ENCODE measurements at places on chromosomes 2 and 18.

DNA sequence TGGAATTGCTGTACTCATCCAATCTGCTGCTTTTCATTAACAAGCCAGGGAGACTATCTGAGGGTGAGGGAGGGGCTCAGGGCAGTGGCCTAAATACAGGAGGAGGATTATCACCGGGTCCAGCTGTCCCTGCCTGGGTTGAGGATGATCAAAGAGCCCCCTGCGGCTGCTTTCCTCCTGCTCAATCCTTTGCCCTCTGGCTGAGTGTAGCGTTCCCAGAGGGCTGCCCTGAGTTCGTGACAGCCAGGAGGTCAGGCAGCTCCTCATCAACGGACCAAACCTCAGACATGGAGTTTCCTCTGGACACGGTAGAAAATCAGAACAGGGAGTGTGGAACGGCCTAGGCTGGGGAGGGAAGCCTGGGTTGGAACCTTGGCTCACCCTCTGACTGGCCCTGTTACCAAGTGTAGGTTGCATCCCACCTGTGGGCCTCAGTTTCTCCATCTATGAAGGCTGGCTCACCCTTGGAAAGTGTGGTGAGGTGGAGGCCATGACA is 23.5 kb downstream of the CIB4 start:
- H3K36me3 ChIP-seq: no peaks in the 10 kb centered on the region
- no peak overlapping the region for H3K27ac ChIP-seq
- DNase-seq: no peak
- H3K27me3 ChIP-seq: peaks cover 76% of the 10 kb centered on the region
- no peak overlapping the region for H3K4me3 ChIP-seq

DNA sequence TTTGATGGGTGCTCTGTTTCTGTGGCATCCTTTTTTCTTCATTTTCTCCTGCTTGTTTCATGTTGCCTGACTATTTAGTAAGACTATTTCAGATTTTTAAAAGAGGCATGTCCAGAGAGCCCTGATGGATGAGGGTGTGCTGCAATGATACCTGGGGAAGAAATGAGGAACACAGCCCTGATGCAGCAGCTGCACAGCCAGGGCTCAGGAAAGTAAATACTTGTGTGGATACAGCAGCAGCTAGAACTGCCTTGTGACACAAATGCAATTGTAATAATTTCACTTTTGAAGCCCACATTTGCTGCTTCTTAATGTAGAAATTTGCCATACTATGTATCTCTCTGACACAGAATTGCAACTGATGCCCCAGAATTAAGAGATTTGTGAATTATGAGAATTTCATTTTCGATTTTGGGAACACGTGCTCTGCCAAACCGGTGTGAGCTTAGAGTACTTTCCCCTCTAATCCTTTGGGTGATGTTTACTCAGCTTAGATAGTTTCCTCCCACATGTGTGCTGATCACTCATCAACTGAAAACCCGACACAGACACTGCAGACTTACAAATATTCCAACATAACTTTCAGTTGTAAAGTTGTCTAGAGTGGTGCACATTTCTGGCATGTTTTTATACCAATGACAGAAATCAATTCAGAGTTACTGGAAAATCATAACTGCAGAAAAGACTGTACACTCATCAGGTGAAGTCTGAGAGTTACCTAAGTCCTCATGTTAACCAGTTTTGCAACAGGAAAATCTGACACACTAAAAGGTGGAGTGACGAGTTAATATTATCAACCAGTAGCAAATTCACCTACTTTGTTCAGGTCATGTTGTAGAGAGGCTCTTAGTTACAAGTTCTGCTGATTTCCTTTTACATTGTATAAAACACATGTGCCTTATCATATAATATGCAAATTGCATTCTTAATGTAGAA is 383.4 kb downstream of the CBLN2 start:
- no peaks in the 10 kb centered on the region for H3K27me3 ChIP-seq
- no peaks in the 10 kb centered on the region for H3K36me3 ChIP-seq
- DNase-seq: no peak
- no peak overlapping the region for H3K27ac ChIP-seq

- no peaks in the 10 kb centered on the region for H3K27me3 ChIP-seq
- H3K36me3 ChIP-seq: no peaks in the 10 kb centered on the region
- 0 out of 2 replicates have a peak, but pooled peaks cover 3% of the 10 kb centered on the region for H3K4me1 ChIP-seq
- no peak overlapping the region for H3K4me3 ChIP-seq
Observed at GRCh38 chr2:11157731-11158130, 2.5 kb downstream of the SLC66A3 start.

DNA sequence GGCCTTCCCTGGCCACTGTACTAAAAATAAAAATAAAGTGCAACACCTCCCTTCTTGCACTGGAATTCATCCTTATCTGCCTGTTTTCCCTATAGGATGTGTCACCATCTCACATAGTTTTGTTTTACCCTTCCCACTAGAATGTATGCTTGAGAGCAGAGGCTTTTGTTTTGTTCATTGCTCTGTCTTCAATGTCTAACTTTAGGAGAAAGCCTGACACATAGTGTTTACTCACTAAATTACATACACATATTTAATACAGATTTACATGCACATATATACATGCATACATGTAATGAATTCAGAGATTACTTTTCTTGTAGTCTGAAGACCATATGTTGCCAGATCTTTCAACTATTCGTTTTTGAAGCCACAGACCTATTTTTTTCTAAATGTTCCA is 23.0 kb downstream of the CD302 start:
- H3K27ac ChIP-seq: no peak overlapping the region
- H3K27me3 ChIP-seq: no peaks in the 10 kb centered on the region
- peaks cover 19% of the 10 kb centered on the region for H3K36me3 ChIP-seq
- H3K4me3 ChIP-seq: no peak overlapping the region
- no peaks in the 10 kb centered on the region for H3K4me1 ChIP-seq
- no peak for DNase-seq

DNA sequence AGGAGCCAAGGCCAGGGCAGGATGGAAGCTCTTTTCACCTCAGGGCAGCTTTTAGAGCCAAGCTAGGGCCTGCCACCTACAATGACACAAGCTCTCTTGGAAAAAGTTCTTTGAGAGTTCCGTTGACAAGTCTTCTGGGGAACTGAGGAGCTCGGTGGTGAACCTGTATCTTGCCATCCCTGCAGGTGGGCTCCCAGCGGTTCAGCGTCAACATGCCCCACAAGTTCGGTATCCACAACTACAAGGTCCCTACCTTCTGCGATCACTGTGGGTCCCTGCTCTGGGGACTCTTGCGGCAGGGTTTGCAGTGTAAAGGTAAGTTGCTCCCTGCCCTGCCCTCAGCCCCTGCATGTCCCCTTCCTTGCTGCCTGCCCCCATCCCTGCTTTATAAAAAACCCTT is 312.8 kb upstream of the EPAS1 start:
- no peaks in the 10 kb centered on the region for H3K4me1 ChIP-seq
- H3K27me3 ChIP-seq: no peaks in the 10 kb centered on the region
- no peak for DNase-seq
- H3K27ac ChIP-seq: no peak overlapping the region
- H3K4me3 ChIP-seq: no peak overlapping the region

GRCh38 chr18:703213-703967 is 9.0 kb downstream of the ENOSF1 start:
- H3K4me1 ChIP-seq: peaks cover 35% of the 10 kb centered on the region
- H3K27ac ChIP-seq: peak overlapping the region; percentile 95
- no peaks in the 10 kb centered on the region for H3K36me3 ChIP-seq
- H3K4me3 ChIP-seq: peak overlapping the region; percentile 42
- H3K27me3 ChIP-seq: no peaks in the 10 kb centered on the region
- peak; percentile 90 for DNase-seq

GRCh38 chr2:64707276-64707675 is 53.6 kb upstream of the SERTAD2 start:
- no peak overlapping the region for H3K27ac ChIP-seq
- H3K27me3 ChIP-seq: no peaks in the 10 kb centered on the region
- no peak overlapping the region for H3K4me3 ChIP-seq

DNA sequence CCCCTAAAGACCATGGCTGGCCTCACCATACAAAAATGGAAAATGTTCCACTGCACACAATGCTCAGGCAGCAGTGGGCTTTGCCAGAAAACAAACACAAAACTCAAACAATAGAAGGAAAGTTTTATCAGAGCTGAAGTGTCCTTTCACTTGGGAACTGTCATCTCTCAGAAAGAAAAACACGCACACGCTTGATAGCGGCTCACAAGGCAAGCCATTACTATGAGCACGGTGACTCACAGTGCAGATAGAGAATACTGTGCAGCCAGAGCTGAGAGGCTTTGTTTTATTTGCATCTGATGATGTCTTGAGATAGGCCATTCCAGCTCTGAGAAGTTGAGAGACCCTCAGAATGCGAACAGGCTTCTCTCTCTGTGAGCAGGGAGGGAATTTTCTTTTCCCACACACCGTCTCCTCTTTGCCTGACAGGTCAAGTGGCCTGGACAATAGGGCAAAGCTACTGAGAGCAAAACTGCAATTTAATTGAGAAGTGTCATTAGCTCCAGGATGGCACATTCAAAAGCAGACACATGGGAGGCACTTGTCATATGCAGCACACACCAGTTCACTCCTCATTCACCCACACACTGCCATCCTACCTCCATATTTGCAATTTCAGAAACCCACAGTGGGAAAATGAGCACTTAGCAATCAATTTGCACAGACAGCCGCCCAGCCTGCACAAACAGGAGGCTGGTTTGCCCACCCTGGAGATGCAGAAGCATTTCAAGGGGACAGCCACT is 236.6 kb downstream of the SS18 start:
- H3K36me3 ChIP-seq: no peaks in the 10 kb centered on the region
- no peaks in the 10 kb centered on the region for H3K4me1 ChIP-seq
- H3K27ac ChIP-seq: no peak overlapping the region
- H3K27me3 ChIP-seq: no peaks in the 10 kb centered on the region
- DNase-seq: no peak

GRCh38 chr2:160670618-160671017 is 177.0 kb upstream of the RBMS1 start:
- no peak overlapping the region for H3K4me3 ChIP-seq
- H3K36me3 ChIP-seq: no peaks in the 10 kb centered on the region
- no peaks in the 10 kb centered on the region for H3K27me3 ChIP-seq
- no peak for DNase-seq
- no peak overlapping the region for H3K27ac ChIP-seq
- peaks cover 19% of the 10 kb centered on the region for H3K4me1 ChIP-seq

DNA sequence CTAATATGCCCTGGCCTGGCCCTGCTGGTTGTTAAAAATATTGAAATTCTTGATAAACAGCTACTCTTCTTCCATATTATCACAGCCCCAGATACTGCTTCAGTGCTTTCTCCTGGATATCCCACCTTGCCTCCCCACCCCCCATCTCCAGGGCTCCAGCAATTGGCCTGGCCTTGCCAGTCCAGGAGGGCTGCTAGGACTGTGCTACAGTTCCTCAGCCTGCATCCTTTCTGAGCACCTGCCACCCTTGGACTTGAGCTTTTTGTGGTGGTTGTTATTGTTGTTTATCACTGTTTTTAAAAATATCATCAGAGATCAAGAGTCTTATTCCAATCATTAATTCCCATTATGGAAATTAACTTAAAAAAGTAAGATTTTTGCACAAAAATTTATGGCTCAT is 13.5 kb downstream of the HNMT start:
- no peak for DNase-seq
- H3K27me3 ChIP-seq: no peaks in the 10 kb centered on the region
- no peak overlapping the region for H3K27ac ChIP-seq
- H3K4me1 ChIP-seq: peaks cover 8% of the 10 kb centered on the region
- H3K4me3 ChIP-seq: no peak overlapping the region

GRCh38 chr18:59954241-59954640 is 54.4 kb downstream of the PMAIP1 start:
- peaks cover 35% of the 10 kb centered on the region for H3K4me1 ChIP-seq
- no peak overlapping the region for H3K4me3 ChIP-seq
- DNase-seq: no peak

Measured in GM23248 (cell line).